A549 treated with CORT108297 at 1 μM for 4 hours (cell line): ENCODE measurements at places on chromosomes 7 and 10. TPM values are rescaled to one million over a fixed set of nuclear protein-coding genes. Genes with fewer than 3 reads are reported as not detected.

Gene IMPDH1
- 77.5 to 110 TPM (median 99.9 TPM) in 5 replicates for total RNA-seq

Gene STK31
- total RNA-seq = 0.49 to 0.82 TPM (median 0.62 TPM) in 5 replicates

Gene VCL
- total RNA-seq = 93.3 to 148 TPM (median 126 TPM) in 5 replicates

Gene ECHDC3
- total RNA-seq = 7.9 to 11.5 TPM (median 11.3 TPM) in 5 replicates

Gene CYP2C9
- total RNA-seq = 0.03 to 0.14 TPM (median 0.06 TPM) in 3 of 5 replicates, not detected in the others
